ENCODE measurements at places on chromosomes 12 and 14.

DNA sequence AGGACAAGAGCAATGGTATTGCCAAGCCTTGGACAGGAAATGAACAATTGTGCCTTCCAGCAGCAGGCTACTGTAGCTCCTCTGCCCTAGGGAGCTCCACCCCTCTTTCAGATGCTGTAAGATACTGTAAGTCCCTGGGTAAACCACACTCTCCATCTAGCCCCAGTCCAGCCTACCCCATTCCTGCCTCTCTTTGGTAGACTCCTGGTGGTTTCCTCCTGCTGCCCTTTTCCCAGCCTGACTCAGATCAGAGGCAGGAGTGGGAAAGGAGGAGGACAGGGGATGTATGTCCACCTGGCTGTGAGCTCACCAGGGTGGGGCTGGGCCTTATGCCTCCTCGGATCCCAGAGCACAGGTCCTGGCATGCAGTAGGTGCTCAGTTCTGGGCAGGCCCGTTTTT, 174.6 kb downstream of the ESRRB start:
- DNase-seq = no peak

DNA sequence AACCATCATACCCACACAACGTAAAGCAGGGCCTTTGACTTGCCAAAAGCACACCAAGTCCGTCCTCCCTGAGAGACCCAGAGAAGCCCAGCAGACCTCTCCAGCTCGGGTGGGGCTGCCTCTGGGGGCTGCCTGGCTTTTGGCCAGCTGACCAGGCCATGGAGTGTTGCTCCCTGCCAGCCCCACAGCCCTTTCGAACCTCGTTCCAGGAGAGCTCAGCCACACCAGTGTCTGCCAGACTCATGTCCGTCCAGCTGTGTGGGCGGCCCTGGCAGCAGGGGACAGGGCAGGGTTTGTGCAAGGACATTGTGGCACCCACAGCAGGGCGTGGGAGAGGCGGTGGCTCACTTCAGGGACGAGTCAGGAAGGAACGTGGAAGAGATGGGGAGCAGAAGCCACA, 22.6 kb upstream of the IRF2BPL start:
- no peak for DNase-seq

DNA sequence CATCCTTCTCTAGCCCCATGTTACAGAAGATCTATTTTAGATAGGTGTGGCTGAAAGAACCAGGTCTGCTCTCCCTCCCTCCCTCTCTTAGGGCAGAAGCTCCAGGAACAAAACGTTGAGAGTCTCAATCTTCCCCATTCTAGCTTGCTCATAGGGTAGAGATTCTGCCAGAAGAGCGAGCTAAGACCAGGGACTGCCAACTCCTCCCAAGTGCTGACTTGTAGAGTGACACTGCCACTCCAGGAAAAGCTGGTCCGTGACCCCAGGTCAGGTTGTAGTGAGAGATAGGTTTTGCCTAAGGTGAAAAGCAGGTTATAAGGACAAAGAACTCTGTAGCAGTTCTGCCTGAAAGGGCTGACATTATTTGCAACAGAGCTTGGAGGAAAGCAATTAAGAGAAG, 73.4 kb downstream of the INSM2 start:
- DNase-seq = no peak

- no peak for DNase-seq
These were observed 603 bp upstream of the LRR1 start for GRCh38 chr14:49598189-49598484.

DNA sequence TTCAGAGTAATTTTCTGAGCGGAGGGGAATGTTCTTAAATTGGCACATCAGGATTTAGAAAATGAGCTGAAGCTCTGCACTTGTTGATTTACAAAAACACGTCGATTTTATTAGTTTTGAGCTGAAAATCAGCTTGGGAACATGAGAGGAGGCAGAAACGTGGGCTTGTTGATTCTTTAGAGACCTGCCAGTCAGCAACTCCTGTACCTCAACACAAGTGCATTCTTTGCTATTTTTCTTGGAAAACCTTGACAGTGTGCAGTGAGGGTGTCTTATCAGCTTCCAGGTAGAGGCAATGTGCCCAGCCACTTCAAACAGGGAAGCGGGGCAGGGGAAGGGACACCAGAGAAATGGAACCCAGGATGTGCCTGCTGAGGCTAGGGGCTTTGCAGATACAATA, 102.8 kb upstream of the COCH start:
- no peak for DNase-seq

DNA sequence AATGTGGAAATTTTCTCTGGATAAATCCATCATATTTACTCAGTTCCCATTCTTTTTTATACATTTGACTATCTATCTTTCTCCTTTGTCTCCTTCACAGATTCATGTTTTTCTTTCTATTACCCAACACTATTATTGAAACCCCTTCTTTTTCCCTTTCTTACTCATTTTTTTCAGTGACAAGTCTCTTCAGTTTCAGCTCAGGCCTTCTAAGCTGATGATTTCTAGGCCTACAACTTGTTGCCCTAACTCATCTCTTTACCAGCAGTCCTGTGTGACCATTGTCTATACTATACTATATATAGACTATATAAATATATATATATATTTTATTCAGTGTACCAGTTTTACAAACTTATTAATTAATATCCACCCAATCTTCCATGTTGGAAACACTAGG, 31.8 kb downstream of the SLC16A7 start:
- DNase-seq = no peak

DNA sequence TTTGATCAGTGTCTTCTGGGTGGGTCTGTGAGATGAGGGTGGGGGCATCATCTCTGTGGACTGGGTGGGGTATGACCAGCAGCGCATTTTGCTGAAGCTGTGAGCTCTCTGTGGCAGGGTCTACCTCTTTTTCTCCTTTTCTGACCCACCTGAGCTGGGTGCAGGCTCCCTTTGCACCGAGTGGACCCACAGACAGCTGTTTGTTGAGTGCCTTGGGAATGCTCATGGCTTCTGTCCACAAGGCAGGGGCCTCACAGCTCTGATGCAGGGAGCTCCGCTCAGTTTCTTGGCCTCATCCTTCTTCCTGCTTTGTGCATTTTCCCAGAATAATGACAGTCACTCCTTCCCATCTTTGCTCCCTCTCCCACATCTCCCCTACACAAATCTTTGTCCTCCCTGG, 380.6 kb downstream of the DPF3 start:
- no peak for DNase-seq

- DNase-seq = no peak
These were observed 197.4 kb upstream of the GARIN6 start for GRCh38 chr12:99450036-99450630.

GRCh38 chr14:93824518-93825234, 36.4 kb upstream of the PRIMA1 start:
- no peak for DNase-seq

GRCh38 chr14:72745546-72745945, 148.4 kb downstream of the DPF3 start:
- DNase-seq = no peak
